Heart left ventricle (tissue), 16 donors: ENCODE measurements at places on chromosomes 4 and X.

- DNase-seq: no peak
These were observed 271.5 kb upstream of the FAM241A start for GRCh38 chr4:111873801-111874200.

- DNase-seq: no peak
These were observed 29.2 kb downstream of the CLRN2 start for GRCh38 chr4:17544205-17544604.

DNA sequence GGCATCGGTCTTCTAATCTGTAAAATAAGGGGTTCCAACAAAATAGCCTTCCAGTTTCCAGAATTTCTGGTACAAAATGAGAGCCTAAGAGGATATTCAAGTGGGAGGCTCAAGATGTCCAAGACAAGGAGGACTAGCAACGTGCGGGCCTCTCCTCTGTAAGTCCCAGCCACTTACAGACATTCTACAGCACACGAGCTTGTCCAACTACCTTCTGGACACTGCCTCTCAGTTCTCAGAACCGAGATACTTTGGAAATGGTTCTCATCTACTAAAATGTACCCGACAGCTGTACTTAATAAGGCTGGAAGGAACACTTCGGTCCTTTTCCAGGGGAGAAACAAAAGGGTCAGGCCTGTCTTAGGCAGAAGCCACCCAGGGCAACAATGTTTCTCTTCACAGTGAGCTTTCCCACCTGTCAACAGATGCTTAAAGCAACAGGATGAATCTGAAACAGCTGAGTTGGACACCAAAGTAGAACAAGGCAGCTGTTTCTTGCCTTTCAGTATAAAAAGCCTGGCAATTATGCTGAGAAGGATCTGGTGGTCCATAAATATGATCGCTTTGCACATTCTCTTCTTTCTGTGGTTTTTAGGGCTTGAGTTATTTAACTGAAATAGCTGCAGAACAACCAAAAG lies 127.0 kb downstream of the HS6ST2 start:
- DNase-seq: no peak

DNA sequence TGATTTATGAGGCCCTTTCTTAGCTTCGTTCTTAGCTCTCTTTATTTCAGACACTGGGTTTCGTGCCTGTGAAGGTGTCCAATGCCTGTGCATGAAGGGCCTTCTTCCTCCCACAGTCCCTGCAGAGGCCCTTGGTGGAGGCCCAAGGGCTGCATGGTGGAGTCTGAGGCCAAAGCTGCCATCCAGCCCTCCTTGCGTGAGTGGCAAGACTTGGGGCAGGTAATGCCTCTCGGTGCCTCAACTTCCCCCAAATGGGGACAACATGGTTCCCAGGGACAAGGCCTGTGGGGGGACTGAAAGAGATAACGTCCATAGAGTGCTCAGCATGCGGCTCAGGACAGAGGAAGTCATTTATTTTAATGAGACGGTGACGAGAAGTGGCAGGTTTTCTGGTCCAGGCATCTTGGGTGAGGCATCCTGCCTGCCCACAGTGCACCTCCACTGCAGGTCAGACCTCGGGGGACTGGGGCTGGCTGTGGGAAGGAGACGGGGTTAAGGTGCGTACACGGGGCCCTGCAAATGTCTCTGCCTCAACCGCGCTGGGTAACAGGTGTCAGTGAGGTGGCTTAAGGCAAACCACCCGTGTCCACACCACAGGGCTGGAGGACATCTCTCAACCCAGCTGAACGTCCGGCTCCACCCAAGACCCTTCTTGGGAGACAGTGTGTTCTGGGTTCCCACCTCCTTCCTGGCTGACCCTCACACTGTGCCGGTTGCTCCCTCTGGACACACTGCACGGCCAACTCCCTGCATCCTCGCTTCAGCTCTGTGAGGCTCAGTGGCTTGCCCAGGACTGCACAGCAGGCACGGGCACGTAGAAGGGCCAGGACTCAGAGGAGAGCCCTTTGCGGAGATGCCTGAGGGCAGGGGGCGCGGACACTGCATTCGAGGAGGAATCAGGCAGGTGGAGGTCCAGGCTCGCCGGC lies 50.5 kb downstream of the PSAPL1 start:
- DNase-seq: no peak
